Transverse colon (tissue), 4 donors: ENCODE measurements at places on chromosomes 2 and 18.

GRCh38 chr2:235868224-235868623 lies 300.0 kb downstream of the GBX2 start:
- DNase-seq, result no peak
- H3K4me3 ChIP-seq, result no peak overlapping the region
- no peak overlapping the region for H3K27ac ChIP-seq
- no peaks in the 10 kb centered on the region for H3K4me1 ChIP-seq

GRCh38 chr2:144230033-144230432 lies 289.9 kb downstream of the ZEB2 start:
- DNase-seq, result no peak
- no peaks in the 10 kb centered on the region for H3K27me3 ChIP-seq
- H3K27ac ChIP-seq, result no peak overlapping the region
- H3K4me1 ChIP-seq, result no peaks in the 10 kb centered on the region

- no peaks in the 10 kb centered on the region for H3K36me3 ChIP-seq
- DNase-seq, result no peak
- H3K27ac ChIP-seq, result no peak overlapping the region
- peaks cover 4% of the 10 kb centered on the region for H3K27me3 ChIP-seq
Measured at GRCh38 chr2:237432484-237433092, 18.6 kb upstream of the COL6A3 start.

GRCh38 chr2:38264396-38265221 lies 112.5 kb downstream of the ATL2 start:
- no peaks in the 10 kb centered on the region for H3K36me3 ChIP-seq
- H3K4me1 ChIP-seq, result no peaks in the 10 kb centered on the region
- no peak for DNase-seq
- no peak overlapping the region for H3K4me3 ChIP-seq
- H3K27ac ChIP-seq, result no peak overlapping the region
